ENCODE measurements at places on chromosomes 6 and 20.

GRCh38 chr6:6863970-6864639 lies 243.7 kb upstream of the RREB1 start:
- no peak for DNase-seq

- DNase-seq, result no peak
Observed at GRCh38 chr6:90940812-90941481, 354.1 kb upstream of the MAP3K7 start.

- no peak for DNase-seq
Observed at GRCh38 chr6:27791182-27791943, 120.8 kb downstream of the OR2B2 start.

DNA sequence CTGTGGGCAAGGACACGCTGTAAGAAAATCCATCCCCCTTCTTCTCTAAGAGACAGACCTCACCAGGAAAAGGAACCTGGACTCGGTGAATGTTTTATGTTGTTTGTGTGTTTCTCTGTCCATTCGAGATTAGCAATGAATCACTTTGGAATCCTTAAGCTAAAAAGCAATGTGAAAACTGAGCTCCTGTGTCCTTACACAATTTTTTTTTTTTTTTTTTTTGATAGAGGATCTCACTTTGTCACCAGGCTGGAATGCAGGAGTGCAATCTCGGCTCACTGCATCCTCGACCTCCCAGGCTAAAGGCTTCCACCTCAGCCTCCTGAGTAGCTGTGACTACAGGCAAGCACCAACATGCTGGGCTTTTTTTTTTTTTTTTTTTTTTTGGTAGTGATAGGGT lies 32.1 kb downstream of the BFSP1 start:
- no peak for DNase-seq

- no peak for DNase-seq
Observed at GRCh38 chr20:50848846-50849673, 54.2 kb downstream of the BCAS4 start.

GRCh38 chr6:45709781-45710220 lies 305.9 kb downstream of the CLIC5 start:
- DNase-seq, result no peak

DNA sequence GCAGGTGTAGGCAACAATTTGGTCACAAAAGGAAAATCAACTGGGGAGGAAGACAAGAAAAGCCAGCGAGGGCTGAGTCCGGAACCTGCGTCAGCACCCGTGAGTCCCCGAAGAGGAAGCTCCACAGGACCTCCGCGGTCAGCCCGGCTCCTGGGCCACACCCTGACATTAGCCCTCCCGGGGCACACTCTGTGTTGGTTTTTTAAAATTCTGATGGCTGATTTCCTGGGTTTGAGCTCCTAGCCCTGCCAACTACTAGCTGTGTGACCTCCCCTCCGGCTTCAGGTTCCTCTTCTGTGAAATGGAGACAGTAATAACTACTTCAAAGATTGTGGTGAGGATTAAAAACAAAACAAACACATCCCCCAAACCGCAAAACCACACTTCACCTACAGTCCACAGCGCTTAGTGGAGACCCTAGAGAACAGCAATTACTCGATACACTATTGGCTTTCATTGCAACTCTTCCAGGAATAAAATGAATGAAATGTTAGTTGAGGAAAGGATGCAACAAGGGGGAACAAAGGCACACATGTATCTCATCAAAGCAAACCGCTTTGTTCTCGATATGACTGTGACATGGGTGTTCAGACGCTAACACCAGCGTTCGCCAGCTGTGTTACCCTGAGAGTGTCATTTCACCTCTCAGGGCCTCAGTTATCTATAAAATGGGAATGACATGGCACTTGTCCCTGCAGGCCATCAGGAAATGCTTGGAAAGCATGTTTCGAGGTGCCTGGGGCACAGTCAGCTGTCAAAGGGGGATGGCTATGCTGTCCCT lies 985 bp downstream of the ZBP1 start:
- DNase-seq, result peak; percentile 59

- no peak for DNase-seq
Observed at GRCh38 chr6:90939906-90940305, 353.0 kb upstream of the MAP3K7 start.

Measured in T-helper 1 cell (primary cell).